ENCODE measurements at places on chromosomes 7 and 10.

DNA sequence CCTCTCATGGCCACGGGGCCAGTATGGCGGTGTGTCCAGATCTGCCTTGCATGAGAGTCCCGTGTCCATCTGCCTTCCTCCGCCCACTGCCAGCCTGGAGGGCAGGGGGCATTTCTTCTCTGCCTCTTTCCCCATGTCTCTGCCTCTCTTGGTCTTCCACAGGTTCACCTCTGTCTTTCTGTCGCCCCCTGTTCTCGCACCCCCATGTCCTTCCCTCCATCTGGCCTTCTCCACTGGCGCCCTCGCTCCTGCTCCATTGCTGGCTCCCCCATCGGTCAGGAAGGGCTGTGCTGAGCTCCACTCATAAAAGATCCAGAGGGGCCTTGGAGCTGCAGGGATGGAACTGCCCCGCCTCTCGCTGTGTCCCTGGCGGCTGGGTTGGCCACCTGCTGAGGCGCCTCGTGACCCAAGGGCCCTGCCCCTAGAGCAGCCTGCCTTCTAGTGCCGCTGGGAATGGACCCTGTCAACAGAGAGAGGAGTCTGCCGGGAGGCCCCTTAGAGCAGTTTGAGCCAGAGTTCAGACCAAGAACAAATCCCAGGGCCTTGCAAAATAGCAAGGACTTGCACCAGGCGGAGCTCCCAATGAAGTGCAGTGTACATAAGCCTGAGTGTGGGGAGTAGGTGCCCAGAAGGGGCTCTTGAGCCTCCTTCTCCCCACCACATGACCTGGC, 42.0 kb downstream of the GOLGA7B start:
- no peaks in the 10 kb centered on the region for H3K27me3 ChIP-seq
- H3K4me1 ChIP-seq, result peaks cover 11% of the 10 kb centered on the region
- no peak overlapping the region for H3K4me3 ChIP-seq
- H3K36me3 ChIP-seq, result no peaks in the 10 kb centered on the region
- no peak for DNase-seq

GRCh38 chr7:129986600-129986999, 33.8 kb upstream of the UBE2H start:
- H3K4me1 ChIP-seq, result no peaks in the 10 kb centered on the region
- H3K27ac ChIP-seq, result no peak overlapping the region
- no peaks in the 10 kb centered on the region for H3K27me3 ChIP-seq
- no peak for DNase-seq
- H3K4me3 ChIP-seq, result no peak overlapping the region
- no peaks in the 10 kb centered on the region for H3K36me3 ChIP-seq

GRCh38 chr10:6928586-6928985, 348.5 kb upstream of the PRKCQ start:
- no peaks in the 10 kb centered on the region for H3K27me3 ChIP-seq
- H3K27ac ChIP-seq, result no peak overlapping the region
- H3K36me3 ChIP-seq, result no peaks in the 10 kb centered on the region
- no peak for DNase-seq
- H3K4me3 ChIP-seq, result no peak overlapping the region
- H3K4me1 ChIP-seq, result no peaks in the 10 kb centered on the region

DNA sequence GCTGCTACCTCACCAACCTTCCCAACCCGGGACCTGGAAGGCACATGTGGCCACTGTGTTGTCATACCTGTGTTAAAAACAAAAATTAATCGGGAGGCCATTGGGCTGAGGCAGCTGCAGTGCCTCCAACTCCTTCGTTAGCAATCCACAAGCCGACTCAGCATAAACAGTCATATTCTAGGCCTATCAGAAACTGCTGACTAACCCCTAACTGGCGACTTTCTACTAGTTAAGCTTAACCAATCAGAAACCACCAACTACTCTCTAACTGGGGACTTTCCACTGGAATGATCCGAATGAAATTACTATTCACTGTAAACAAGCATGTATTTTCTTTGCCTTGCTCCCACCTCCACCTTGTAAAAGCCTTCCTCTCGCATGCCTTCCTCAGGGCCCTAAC, 14.1 kb upstream of the TMEM72 start:
- H3K27ac ChIP-seq, result no peak overlapping the region
- H3K4me1 ChIP-seq, result no peaks in the 10 kb centered on the region
- H3K36me3 ChIP-seq, result no peaks in the 10 kb centered on the region
- H3K4me3 ChIP-seq, result no peak overlapping the region
- no peaks in the 10 kb centered on the region for H3K27me3 ChIP-seq

- DNase-seq, result no peak
- H3K4me1 ChIP-seq, result no peaks in the 10 kb centered on the region
- H3K4me3 ChIP-seq, result no peak overlapping the region
- H3K36me3 ChIP-seq, result no peaks in the 10 kb centered on the region
These were observed 417.5 kb upstream of the GRM3 start for GRCh38 chr7:86226191-86226590.

DNA sequence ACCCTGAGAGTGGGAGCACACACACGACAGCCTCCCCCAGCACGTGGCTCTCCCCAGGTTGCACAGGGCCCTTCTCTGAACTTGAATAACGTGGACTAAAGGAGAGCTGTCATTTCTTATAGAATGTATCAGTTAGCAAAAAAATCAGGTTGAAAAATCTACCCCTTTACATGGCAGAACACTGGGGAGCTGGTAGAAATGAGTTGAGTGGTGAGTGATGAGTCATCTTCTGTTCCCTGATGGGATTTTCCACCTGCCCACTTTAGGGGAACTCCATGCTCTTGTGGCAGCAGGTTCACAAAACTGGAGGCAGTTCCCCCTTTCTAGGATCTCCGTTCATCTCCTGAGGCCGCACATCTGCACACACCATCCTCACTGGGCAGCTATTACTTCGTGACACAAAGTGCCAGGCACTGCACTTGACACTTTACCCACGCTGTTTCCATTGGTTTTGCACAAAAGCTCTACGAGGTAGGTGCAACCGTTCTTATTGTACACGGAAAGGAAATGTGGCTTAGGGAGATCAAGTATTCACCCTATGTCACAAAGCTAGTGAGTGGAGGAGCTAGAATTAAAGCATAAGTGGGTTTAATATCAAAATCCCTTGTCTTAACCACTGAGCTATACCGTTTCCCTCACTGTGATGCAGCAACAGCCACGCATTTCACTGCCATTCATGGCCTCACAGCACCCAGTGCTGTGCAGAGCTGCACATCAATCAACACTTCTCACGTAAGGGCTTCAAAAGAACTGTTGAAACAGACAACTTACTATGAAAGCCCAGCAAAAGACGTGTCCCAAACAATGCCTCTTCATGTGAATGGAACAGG, 80.2 kb downstream of the RNF216 start:
- H3K4me3 ChIP-seq, result no peak overlapping the region
- DNase-seq, result no peak
- no peaks in the 10 kb centered on the region for H3K27me3 ChIP-seq
- H3K36me3 ChIP-seq, result peaks cover 6% of the 10 kb centered on the region
- H3K4me1 ChIP-seq, result peaks cover 60% of the 10 kb centered on the region

GRCh38 chr10:89258881-89259280, 7.3 kb upstream of the LIPA start:
- no peak overlapping the region for H3K4me3 ChIP-seq
- no peaks in the 10 kb centered on the region for H3K36me3 ChIP-seq
- H3K4me1 ChIP-seq, result peaks cover 27% of the 10 kb centered on the region
- no peak overlapping the region for H3K27ac ChIP-seq
- H3K27me3 ChIP-seq, result no peaks in the 10 kb centered on the region

DNA sequence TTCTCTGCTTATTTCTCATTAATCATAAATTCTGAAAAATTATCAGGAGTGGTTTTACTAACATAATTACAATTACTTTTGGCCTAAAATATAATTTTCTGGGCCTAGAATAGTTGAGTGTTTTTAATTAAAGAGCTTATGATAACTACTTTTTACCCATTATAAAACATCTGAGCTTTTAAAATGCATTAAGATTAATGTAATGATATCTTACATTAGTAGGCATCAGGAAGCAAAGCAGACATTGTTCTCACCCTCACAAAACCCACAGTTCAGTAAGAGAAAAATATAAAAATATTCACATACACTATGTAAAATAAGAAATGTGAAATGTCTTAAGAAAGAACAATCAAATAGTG, 443.7 kb upstream of the SEMA3A start:
- no peak overlapping the region for H3K4me3 ChIP-seq
- no peaks in the 10 kb centered on the region for H3K27me3 ChIP-seq
- DNase-seq, result no peak
- no peaks in the 10 kb centered on the region for H3K36me3 ChIP-seq
- peaks cover 6% of the 10 kb centered on the region for H3K4me1 ChIP-seq
- H3K27ac ChIP-seq, result no peak overlapping the region

GRCh38 chr7:154306036-154306435, 253.8 kb downstream of the DPP6 start:
- DNase-seq, result no peak
- H3K4me1 ChIP-seq, result no peaks in the 10 kb centered on the region
- H3K36me3 ChIP-seq, result no peaks in the 10 kb centered on the region
- no peak overlapping the region for H3K4me3 ChIP-seq

- H3K4me3 ChIP-seq, result no peak overlapping the region
- H3K27ac ChIP-seq, result no peak overlapping the region
- H3K4me1 ChIP-seq, result no peaks in the 10 kb centered on the region
- no peaks in the 10 kb centered on the region for H3K36me3 ChIP-seq
- no peak for DNase-seq
These were observed 157.1 kb downstream of the PRKCQ start for GRCh38 chr10:6423004-6423403.
